Fibroblast of the aortic adventitia (primary cell): ENCODE measurements at places on chromosomes 1 and 21.

GRCh38 chr1:58017641-58018040, 528.9 kb downstream of the OMA1 start:
- DNase-seq = no peak

GRCh38 chr21:46636550-46637285, 1.2 kb downstream of the PRMT2 start:
- no peak for DNase-seq

DNA sequence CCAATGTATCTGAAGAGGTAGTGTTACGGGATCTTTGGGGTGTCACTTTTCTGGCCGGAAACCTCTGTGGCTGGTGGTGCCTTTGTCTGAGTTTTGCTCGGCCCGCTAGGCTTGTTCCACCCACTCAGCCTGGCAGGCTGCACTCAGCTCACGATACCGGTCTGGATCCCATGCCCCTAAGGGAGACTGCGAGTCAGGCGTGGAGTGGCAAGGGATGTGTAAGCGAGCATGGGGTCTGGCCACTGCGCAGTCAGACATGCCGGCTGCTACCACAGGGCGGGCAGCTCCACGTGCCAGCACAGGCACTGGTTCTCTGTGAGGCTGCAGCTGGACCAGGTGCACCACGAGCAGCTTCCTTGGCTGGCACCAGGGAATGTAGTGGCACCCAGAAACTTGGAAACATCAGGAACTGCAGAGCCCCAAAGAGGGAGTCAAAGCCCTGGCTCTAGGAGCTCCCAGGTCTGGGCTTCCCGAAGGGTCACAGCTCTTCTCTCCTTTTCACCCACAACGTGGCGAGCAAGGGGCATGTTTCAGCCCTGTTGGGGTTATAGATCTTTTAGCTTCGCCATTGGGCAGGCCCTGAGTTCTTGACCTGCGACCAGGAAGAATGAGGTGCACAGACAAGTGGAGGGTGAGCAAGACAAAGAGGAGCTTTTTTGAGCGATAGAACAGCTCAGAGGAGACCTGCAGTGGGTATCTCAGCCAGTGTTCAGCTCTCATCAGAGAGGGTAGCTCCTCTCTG, 23.8 kb upstream of the LRRC8C start:
- DNase-seq = no peak

DNA sequence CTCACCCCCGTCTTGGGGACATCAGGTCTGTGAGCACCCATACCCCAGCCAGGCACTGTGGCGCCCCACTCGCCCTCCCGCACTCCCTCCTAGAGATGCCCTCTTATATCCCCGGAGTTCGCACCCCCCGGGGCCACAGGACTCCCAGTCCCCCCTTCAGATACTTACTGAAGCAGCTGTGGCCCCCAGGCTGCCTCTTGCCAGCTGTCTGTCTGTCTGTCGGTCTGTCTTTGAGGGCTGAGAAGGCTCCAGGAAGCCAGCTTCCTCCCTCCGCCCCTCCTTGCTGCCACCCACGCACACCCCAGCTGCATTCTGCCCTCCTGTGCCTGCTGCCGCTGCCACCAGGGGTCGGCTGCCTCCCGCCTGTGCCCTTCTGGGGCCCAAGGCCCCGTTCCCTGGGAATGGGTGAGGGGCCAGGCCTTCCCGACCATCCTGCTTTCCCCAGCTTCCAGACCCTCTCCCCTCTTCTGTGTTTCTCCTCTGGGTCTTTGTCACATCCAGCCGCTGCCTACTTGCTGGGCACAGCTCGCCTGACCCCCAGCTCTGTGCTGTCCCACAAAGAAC, at the start of gene PTPN7:
Gene PTPN7, minus strand, starts transcription at position 226 of the 564 bp plus-strand sequence. CDS start 1,200 bp downstream, outside the sequence.
- no peak for DNase-seq

DNA sequence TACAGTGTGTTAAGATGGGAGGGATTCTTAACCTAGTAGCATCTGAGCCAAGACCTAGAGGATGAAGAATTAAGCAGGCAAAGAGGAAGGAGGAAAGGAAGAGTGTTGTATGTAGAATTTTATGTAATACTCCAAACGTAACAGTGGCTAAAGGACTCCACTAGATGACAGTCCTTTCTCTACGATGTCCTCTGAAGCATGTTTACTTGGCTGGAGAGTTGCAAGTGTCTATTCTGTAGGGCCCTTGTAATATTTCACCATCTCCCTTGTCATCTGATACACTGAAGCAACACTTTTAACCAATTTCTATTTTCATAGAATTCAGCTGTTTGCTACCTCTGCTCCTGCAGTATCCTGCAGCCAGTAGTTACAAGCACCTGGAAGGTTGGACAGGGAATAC, 2.2 kb upstream of the YBX1 start:
- no peak for DNase-seq

GRCh38 chr1:242428399-242429190, 95.9 kb downstream of the PLD5 start:
- DNase-seq = no peak

DNA sequence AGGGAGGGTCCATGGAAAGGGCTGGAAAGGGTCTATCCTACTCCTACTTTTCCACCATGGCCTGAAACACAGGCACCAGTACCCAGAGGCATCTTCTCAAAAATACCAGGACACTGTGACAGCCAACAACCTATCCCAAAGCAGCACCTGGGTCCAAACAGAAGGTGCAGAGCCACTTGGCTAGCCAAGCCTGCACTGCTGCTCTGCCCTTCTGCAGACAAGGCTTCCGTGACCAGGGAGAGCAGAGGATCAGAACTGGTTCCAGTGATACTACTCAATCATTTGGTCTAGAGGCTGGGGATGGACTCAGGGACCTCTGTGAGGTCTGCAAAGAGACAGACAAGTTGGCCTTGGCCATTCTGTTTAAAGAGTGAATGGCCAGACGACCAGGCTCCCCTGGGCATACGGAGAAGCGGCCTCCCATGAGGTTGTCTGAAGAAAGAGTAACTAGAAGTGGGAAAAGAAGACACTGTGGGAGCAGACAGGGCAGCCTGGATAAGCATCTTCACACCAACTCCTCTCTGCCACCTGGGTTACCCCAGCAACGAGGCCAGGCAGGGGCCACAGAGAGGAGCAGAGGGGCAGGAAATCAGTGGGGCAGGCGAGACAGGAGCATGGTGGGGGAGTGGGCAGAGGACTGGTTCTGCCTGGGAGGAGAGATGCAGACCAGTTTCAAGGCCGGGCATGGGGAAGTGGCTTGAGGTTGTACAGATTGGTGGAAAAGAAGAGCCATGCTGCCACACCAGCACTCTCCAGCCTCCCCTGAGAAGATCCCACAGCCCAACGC, 5.7 kb downstream of the KCNN3 start:
- no peak for DNase-seq

GRCh38 chr21:40967771-40968170, 120.8 kb upstream of the DSCAM start:
- no peak for DNase-seq

DNA sequence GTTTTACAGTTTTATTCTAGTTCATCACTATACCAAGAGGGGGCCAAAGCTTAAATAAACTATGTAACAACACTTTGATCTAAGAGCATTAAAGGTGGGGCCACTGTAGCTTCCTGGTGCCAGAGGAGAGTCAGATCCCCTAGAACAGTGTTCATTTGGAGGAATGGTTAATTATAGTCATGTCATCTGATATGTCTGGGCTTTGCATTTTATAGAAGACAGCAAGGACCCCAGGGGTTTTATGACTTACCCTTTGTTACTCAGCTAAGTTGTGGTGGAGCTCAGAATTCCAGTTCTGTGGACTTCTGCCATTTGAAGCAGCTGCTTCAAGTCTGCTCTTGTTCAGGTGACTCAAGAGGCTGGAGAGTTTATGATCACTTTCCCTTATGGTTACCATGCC, 16.7 kb downstream of the KDM4A start:
- DNase-seq = no peak

GRCh38 chr21:34801519-34802132, 132.8 kb downstream of the CLIC6 start:
- no peak for DNase-seq

DNA sequence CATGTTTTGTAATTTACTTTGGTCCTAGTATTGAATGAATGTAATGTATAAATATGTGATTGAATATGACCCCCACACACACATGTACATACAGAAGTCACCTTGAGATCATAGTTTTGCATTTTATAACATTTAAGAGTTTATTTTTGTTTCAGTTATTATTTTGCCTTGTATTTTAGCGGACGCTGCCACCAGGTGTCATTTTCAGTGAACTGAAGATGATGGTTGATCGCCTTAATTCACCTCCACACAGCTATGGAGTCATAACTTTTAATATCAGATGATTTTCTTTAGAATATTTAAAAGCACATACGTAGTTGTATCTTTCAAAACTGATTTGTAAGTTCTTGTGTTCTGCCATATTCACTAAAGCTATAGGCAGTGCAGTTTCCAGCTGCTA, 130.4 kb downstream of the DYRK1A start:
- peak; percentile 30 for DNase-seq

DNA sequence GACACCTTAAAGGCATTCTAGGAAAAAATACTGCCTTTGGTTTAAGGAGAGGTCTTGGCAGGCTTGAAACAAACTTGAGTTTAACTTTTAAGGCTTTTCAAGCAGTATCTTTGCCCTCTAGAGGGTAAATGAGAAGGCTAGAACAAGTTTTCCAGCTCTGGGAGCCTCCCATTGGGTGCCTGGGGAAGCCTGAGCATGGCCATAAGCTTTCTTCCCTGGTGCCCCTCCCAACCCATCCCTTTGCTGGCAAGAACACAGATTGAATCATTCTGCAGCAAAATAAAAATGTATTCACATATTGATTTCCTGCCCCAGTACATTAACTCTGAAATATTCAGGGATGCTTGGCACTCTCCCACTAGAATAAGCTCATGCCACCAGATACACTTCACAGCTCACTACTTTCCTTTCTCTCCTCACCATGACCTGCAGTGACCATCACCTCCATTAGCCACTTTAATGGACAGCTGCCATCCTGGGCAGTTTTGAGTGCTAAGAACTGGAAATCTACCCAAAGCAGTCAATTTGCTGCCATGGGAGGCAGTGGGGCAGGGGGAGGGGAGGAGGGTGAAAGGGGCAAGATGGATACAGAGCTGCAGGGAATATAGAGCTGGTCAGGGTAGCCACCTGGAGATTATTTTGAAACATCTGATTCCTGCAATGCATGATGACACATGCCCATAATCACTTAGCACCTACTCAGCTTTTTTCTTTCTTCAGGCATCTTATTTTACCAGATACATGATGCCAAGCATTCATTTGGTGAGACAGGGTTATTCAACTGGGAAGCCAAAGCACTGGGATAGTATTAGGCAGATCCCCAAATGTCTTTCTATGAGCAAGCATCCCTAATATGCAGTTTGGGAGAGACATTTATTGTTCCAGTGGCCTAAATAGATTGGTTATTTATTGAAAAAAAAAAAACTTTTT, 140.6 kb downstream of the SYT2 start:
- DNase-seq = no peak

DNA sequence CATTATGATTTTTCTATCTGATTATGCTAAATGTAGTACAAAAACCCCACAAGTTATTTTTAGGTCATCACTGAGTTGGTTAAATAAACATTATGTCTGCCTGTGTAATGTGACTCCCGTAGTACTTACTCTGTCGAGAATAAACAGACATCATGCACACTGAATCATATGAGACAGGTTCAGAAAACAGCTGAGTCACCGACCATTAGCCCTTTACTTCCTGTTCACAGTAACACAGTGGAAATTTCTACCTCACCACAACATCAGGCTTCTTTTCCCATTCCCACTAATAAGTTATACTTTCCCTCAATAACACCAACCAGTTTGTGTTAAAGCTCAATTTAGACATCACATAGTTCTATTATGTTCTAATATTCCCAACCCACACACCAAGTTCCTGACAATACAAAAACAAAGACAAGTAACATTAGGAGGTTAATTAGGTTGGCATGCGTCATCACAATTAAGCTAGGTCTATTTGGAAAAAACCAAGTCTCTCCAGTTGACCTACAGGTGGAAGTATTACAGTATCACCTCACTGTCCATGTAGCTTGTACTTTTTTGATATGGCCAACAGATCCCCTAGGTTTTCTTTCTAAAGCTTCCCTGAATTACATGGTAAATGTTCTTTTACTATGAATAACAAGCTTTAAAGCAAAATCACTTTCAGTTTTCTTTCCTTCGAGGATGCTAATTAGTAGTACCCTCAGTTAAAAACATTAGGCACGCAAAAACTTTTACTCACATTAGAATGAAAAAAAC, 154.2 kb downstream of the EIF4G3 start:
- DNase-seq = peak; percentile 98

DNA sequence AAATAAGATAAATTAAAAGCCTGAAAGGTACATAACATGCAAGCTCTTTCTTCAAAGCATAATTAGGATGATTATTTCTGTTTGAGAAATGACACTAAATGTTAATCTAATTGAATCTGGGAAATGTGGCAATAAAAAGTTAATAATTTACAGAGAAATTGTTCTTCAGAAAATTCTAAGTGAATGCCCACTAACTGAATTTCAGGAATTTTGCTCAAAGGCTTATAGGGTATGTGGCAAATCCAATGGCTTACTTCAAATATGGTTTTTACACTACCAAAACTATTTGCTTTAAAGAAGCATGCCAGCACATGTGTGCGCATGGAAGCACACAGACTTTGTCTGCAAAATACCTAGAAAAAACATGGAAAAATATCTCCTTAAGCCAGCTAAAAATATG, 186.6 kb upstream of the FOXD3 start:
- DNase-seq = no peak

DNA sequence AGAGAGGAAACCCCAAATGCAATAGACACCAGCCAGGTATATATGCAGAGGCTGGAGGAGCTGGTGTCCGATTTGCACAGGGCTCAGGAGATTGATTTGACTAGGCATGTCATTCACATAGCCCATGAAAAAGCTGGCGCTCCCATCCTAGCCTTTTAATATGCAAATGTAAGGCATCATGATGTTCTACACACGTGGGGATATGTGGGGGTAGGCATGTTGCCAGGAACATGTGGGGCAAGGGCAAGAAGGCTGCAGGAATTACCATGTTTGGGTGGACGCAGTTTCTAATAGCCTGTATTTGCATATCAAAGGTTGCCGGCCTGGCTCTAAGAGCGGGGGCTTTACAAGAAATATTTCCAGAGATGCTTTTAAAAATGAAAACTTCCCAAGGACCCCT, 11.7 kb upstream of the SH3GLB1 start:
- DNase-seq = no peak

DNA sequence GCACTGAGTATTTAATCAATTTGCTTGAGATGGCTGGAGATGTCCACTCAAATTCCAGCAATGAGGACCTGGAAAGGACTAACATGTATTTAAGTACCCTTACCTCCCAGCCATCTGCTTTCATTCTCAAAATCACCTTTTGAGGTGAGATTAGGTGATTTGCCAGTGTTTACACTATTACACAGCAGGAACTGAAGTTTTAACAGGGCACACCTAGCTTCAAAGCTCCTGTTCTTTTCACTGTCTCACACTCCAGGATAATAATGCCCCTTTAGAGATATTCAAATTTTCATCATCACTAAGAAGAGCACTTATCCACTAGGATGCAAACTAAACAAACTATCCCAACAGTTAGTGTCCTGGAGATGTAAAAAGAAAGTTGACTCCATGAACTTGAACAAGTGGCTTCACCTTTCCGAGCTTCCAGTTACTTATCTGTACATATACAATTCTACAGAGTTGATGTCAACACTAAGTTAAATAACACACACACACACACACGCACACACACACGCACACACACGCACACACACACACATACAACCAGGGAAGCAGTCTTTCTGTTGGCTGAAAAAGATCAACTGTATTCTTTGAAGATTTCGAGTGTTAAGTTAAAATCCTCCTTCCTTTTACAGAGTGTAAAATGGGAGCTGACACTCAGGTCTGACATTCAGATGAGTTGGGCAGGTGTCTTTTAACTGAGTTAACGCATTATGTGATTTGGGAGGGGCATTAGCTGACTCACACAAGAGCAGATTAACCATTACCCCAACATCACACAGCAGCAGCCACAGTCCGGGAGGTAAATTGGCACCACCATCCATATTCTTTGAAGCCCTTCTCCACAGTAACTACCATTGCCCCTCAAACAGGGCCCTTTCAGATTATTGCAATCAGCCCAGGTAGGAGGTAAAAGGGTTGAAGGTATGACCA, 15.5 kb upstream of the JAK1 start:
- DNase-seq = no peak
